Midbrain (tissue), 1 donor: ENCODE measurements at places on chromosomes 1 and 21.

DNA sequence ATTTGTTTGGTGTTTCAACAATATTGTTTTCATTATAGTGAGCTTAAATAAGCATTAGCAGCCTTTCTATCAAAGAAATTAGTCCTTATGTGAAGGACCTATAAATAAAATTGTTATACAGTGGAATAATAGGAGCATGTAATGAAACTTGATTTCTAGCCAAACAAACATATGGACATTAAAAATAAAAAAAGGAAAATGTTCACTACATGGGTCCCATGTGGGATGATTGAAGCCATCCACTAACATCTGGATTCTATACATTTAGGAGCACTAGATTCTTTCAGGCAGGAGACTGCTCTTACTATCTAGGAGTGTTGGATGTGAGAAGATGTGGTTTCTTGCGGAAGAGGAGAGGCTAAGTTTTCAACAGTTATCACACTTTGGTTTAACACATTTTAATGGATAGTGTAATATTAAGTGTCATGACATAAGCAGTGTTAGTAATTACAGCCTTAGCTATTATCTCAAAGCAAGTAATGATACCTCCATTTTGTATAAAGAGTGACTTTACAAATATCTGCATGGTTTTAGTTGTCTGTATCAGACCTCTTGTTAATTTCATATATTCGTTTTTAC lies 62.3 kb downstream of the LYPLAL1 start:
- DNase-seq: no peak

DNA sequence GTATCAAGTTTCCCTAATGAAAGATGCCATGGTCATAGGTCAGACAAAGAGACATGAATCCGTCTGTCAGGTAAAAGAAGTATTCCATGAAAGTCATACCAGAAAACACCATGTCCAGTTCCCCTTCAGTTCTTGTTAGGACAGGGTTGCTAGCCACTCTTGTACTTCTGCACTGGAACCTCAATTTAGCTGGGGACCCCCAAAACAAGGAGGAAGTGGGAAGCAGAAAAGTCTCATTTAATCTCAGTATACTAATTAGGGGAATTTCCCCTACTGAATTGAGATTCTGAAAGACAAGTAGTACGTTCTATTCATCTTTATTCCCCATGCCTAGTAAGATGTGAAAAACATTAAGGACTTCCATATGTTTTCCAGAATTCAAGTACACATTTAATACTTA lies 1289.9 kb upstream of the B3GALT2 start:
- DNase-seq: no peak

DNA sequence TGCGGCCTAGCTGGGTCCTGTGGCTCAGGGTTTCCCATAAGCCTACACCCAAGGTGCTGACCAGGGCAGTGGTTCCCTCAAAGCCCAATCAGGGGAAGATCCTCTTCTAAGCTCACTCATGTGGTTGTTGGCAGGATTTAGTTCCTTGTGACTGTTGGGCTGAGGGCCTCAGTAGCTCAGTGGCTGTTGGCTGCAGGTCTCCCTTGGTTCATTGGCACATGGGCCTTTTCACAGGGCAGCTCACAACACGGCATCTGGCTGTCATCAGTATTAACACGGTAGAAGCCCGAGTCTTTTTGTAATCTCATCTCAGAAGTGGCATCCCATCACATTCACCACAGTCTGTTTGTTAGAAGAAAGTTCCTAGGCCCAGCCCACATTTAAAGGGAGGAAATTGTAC lies 188.2 kb upstream of the HMCN1 start:
- no peak for DNase-seq

DNA sequence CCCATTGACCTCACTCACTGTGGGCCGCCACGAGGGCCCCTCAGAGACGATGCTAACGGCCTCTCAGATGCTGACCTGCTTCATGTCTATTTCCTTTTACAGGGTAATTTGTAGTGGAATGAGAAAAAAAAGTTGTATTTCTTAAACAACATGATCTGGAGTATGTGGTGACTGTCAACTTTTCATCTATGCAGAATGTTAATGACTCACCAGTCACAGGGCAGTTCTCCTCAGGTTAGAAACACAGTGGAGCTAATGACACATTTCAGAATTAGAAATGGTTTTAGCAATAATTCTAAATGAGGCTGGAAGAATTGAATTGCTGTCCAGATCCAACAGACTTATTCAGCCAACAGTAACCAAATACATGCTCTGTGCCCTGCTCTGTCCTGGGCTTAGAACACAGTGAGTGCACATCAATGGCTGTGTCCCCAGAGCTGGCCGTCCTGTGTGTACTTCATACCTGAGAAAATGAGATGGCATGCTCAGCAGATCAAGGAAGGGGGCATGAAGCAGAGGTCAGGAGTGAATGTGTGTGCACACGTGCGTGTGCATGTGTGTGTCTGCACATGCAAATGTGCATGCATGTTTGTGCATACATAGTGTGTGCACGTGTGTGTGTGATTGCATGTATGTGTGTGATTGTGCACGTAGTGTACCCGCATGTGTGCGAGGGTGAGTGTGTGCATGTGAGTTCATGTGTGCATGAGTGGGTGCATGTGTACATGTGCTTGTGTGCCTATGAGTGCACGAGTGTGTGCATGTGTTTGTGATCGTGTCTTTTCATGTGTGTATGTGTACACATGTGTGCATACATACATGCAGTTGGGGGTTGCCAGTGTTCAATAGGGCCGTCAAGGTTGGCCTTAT lies 145.3 kb downstream of the PCBP3 start:
- DNase-seq: no peak

DNA sequence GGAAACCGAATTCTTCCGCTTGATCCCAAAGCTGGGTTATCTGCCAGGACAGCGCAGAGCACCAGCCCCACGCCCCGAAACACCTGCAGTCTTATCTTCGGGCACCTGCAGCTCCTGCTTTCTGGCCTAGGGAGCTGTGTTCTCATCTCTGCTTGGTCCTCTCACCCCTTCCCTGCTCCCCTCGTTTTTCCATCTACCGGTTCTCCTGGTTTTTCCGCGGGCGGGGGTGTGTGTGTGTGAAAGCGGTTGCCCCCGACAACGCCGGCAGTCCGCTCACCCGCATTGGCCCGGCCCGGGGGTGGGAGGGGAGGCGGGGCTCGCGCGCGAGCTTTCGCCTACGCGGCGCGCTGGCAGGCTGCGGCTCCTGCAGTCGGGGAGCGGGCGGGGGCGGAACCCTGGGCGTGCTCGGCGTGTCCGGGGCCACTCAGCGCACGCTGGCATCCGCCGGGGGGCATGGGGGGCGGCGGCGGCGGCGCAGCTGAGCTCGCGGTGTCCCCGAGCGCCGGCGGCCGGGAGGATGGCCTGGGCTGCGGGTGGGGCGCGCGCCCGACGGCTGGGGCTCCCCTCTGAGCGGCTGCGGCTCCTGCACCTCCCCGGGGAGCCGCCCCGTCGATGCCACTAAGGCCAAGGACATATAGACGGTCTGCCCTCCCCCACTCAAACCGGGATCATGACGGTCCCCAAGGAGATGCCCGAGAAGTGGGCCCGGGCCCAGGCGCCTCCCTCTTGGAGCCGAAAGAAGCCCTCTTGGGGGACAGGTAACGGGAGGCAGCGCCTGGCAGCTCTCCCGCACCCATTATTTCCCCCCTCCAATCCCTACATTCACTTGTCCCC lies 3.2 kb downstream of the ATP8B2 start:
- DNase-seq: peak; percentile 83

- DNase-seq: no peak
Observed at GRCh38 chr1:5906116-5906515, 86.1 kb downstream of the NPHP4 start.

DNA sequence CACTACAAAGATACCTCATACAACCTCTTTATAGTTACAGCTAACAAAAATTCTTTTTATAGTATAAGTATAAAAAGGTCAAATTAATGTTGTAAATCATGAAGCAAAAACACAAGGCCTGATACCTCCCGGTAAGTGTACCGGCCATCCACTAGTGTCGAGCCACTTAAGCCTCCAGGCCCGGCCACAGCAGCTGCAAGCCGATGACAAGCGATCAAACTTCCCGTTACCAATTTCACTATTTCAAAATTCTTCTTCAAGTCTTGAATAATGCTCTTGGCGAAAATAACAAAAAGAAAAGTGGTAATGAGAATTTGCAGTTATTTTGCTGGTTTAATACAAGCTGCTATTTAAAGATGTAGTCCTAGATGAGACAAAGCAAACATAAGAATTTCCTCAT lies 67.6 kb downstream of the USP24 start:
- DNase-seq: no peak

- DNase-seq: no peak
Observed at GRCh38 chr1:205934788-205935187, 8.5 kb downstream of the SLC26A9 start.

DNA sequence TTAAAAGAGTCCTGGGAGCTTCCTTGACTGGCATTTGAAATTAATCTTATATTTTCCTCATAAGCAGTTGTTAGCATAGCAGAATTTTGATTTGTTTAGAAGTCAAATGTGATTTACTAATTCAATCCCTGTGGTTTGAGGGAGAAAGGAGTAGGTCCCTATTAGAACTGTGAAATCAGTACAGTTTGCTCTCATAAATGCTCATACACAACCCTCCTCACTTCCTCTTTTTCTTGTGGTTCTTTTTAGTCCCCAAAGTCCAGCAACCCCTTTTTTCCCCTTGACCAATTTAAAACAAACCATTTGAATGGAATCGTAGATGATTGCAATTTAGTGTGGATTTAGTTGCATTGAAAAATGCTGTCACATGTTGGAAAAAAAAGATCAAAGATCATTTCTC lies 9.2 kb upstream of the IFI44 start:
- no peak for DNase-seq

- DNase-seq: no peak
Observed at GRCh38 chr1:43469932-43470331, 16.2 kb upstream of the HYI start.

DNA sequence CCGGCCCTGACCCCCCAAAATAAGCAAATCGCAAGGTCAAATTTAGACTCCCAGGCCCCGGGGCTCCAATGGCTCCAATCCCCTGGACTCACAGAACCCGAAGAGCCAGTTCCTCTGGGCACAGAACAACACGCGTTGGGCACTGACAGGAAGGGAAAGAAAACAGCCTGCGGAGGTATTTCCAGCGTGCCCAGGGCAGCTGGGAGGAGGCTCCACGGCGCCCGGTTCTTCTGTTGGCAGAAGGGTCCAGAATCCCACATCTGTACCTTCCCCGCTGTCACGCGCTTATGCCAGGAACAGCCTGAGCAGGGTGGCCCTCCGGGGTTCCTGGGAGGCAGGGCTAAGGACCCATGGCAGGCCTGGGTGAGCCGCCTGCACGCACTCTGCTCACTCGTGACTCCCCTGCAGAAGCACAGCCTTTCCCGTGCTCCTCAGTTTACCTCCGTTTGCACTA lies 85.5 kb downstream of the RIPK4 start:
- DNase-seq: no peak

- no peak for DNase-seq
Observed at GRCh38 chr1:115076384-115076915, 12.9 kb downstream of the TSPAN2 start.

DNA sequence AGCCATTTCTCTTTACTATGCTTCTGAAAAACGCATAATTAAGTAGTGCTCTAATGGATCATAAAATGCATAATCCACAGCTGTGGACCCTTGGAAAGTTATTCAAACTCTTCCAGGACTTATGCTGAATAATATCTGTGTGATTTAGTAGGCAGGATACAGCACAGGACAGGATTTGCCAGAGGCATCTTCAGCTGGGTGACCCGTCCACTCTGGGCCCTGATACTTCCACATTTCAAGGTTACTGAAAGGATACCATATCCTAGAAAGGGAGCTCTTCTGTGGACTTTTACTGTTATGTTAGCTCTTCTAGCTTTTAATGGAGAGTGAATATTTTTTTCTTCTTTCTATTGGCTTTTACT lies 49.6 kb downstream of the MAP10 start:
- DNase-seq: no peak

DNA sequence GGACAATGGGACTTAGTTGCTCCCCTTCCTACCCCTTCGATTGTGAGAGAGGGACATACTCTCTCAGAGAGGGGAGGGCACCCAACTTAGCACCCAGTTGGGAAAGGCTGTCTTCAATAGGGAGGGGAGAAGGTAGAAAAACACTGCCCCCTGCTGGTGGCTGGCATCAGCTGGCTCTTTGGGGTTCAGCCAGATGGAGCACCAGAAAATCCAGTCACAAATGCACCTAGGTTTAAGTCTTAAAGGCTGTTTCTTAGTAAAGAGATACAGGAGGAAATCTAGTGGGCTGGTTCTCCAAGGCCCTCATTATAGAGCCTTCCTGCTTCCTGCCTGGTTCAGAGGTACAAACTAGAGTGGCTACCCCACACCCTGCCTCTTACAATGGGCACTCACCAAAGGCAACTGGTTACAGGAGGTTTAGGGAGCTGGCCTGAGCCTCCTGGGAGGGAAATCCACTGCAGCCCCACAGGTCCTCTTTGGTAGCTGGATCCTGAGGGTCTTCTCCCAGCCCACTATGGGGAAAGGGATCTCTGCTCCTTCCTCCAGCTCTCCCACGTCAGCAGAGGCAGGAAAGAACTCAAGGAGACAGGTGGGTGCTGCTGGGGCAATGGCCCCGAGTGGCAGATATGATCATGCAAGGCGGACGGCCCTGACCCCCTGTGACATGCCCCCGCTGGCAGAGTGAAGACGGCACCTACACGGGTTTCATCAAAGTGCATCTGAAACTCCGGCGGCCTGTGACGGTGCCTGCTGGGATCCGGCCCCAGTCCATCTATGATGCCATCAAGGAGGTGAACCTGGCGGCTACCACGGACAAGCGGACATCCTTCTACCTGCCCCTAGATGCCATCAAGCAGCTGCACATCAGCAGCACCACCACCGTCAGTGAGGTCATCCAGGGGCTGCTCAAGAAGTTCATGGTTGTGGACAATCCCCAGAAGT lies 28.3 kb downstream of the EIF2D start:
- DNase-seq: peak; percentile 64

DNA sequence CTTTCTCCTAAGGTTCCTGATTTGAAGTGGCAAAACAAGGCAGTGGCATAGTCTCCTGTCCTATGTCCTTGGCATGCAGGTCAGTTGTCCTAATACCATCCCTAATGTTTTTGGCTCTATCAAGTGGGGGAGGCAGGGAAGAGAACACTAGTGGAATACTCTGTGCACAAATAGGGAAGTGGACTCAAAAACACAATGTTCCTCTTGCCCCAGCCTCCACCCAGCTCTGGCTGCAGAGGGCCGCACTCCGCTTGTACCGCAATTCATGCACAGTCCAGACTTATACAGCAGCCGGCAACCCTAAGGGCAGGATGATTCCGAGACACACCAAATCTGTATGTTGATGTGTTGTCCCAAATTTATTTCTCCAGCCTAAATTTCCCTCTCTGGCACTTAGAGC lies 14.5 kb downstream of the PLEKHO1 start:
- peak; percentile 10 for DNase-seq

- no peak for DNase-seq
Observed at GRCh38 chr1:59751801-59752200, 62.9 kb upstream of the HOOK1 start.
